ENCODE measurements at places on chromosomes 7 and 10. TPM values are rescaled to one million over a fixed set of nuclear protein-coding genes. Genes with fewer than 3 reads are reported as not detected.

Gene ZNF365
- total RNA-seq = 2.0 TPM

DNA sequence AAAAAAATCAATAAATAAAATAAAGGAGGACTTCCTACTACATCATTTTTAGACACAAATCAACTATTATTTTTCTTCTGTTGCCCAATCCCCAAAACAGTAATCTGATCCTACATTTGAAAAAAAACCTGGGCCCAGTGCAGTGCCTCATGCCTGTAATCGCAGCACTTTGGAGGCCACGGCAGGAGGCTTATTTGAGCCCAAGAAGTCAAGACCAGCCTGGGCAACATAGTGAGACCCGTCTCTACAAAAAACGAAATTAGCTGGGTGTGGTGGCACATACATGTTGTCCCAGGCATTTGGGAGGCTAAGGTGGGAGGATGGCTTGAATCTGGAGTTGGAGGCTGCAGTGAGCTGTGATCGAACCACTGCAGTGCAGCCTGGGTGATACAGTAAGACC lies 2.7 kb upstream of the GTF2I start:
- no peak for DNase-seq

GRCh38 chr10:85781404-85781803 lies 585.2 kb downstream of the GRID1 start:
- DNase-seq = no peak

GRCh38 chr10:99375426-99375825 lies 46.3 kb downstream of the CNNM1 start:
- no peak for DNase-seq

- no peak for DNase-seq
These were observed 230.9 kb downstream of the ZMYND11 start for GRCh38 chr10:366186-366585.

- peak; percentile 35 for DNase-seq
These were observed 41.9 kb upstream of the PSMG3 start for GRCh38 chr7:1611708-1612241.

Gene PI4K2A
- total RNA-seq = 28.6 TPM

- DNase-seq = no peak
These were observed 150.4 kb upstream of the LANCL2 start for GRCh38 chr7:55214707-55215106.

Gene PBLD
- 1.3 TPM for total RNA-seq

GRCh38 chr10:48678041-48678440 lies 6.6 kb upstream of the WDFY4 start:
- DNase-seq = no peak

Gene MACC1
- total RNA-seq = 33.2 TPM

Gene FBXO24
- 1.0 TPM for total RNA-seq

DNA sequence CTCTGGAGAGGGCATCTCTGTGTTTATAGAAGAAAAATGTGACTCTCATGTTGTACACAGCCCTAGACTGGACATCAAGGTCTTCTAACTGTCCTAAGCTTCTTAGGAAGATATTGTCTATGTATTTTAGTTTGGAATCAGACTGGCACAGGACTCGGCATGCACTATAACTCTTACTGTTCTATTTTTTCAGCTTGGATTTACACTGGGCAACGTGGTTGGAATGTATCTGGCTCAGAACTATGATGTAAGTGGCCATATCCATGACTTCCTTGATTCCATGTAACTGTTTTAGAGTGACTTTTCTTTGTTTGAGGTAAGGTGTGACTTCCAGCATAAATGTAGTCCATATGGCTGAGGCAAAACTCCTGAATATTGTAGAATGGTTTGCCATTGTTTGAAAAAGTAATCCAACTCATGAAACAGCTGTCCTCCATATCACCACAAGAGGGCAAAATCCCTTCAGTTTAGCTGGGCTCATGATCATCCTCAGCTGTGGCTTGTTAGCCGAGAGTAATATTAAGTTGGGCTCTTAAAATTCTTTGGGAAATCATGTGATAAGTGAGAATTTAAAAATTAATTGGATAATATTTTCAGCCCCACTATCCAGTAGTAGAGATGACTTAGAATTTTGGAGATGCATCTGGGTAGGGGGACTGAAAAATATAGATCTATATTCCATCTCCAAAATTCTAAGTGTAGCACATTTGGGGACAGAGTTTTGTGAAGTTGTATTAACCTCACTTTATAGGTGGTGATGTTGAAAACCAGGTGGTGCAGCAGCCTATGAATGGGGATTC lies 10.4 kb downstream of the STMP1 start:
- no peak for DNase-seq

DNA sequence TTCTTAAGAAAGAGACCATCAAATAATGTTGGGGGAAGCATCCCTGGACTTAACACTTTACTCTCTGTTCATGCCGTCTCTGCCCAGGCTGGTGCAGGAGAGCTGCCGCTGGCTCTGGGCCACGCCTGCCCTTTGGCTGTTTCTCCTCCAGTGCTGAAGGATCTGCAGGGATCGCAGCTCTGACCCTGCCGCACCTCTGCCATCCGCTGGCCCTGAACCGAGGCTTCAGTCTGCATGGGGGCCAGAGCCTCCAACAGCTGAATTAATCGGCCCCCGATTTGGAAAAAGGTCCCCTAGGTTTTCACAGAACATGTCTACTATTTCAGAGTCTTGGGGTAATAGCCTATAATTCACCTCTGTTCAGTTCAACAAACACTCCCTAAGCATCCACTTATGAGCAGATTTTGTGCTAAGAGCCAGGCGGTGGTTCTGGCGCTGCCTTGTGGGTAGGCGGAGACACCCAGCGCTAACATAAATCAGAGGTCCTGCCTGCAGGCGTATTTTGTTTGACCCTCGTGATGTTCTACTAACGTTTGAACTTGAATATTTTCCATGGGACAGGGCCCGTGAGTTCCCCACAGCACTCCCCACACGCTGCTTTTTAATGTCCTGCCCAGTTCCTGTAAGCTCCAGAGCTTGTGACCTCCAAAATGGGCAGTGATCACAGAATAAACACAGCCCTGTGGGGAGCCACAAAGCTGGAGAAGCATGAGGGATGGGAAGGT lies 99.0 kb downstream of the DYNC2I1 start:
- no peak for DNase-seq

Gene NPTX2
- 0.07 TPM for total RNA-seq

Gene SDK1
- 2.6 TPM for total RNA-seq

DNA sequence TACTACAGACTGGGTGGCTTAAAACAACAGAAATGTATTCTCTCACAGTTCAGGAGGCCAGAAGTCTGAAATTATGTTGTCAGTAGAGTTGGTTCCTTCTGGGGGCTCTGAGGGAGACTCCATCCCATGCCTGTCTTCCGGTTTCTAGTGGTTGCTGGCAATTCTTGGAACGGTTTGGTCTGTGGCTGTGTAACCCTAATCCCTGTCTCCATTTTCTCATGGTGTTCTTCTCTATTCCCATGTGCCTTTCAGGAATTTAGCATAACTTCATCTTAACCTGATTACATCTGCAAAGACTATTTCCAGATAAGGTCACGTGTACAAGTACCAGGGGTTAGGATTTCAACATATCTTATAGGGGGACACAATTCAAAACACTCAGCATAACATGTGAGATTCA lies 73.2 kb downstream of the FAM241B start:
- no peak for DNase-seq

DNA sequence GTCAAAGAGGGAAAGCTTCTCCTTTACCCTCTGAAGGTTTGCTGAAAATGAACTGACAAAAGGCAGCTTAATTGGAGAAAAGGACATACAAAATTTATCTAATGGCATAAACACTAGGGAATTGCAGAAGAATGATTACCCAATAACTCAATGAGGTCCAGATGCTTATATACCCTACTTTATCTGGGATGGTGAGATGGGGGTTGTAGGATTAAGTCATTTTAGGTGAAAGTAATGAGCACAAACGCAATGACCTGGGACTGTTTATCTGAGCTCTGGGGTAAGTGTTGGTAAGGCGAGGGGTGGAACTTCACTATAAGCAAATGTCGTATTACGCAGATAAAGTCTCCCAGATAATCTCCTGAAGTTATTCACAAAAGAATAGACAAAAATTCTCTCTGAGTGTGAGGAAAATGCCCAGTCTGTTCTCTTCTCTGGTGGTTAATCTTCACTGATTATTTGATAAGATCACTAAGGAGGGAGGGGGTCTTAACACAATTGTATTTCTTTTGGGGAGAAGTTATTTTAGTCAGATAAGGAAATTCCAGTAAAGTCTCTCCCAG lies 1067.8 kb downstream of the DNAJB9 start:
- DNase-seq = no peak

Gene TMEM196
- not detected for total RNA-seq

DNA sequence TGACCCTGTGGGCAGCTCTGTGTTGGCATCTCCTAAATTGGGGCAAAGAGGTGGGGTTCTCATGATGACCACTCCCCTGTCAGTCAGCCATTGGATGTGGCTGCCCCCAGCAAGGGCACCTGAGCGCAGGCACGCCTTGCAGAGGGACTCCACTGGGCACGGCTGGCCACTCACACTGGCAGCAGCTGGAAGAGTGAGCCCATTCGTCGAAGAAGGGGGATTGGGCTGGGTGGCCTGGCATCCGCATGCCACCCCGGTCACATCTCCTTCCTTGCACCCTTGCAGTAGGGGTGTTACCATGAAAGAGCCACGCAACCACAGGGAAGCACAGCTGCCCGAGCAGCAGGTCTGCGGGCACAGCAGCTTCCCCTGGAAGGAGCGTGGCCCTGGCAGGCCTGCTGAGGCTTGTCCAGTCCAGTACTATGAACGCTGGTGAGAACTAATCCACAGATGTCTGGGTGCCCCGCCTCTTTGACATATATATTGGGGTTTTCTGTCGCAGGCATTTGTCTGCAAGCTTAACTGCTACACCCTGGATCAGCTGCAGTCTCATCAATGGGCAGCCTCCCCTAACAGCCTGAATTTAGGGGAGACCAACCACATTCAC lies 25.7 kb upstream of the GRB10 start:
- no peak for DNase-seq

DNA sequence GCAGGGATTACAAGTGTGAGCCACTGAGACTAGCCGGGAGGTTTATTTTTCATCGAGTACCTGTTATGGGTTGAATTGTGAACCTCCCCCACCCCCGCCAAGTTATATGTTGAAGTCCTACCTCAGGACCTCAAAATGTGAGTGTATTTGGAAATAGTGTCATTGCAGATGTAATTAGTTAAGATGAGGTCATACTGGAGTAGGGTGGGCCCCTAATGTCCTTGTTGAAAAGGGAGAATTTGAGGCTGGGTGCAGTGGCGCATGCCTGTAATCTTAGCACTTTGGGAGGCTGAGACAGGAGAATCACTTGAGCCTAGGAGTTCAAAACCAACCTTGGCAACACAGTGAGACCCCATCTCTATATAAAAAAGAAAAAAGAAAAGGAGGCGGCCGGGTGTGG lies 10.8 kb upstream of the BAG3 start:
- DNase-seq = no peak

GRCh38 chr7:111730476-111731300 lies 168.4 kb upstream of the IMMP2L start:
- no peak for DNase-seq

Gene TUBAL3
- total RNA-seq = not detected

Gene INHBA
- 8.9 TPM for total RNA-seq

GRCh38 chr10:132712743-132713142 lies 73.2 kb downstream of the NKX6-2 start:
- DNase-seq = no peak

- no peak for DNase-seq
These were observed 133.4 kb downstream of the MAD1L1 start for GRCh38 chr7:2099048-2099957.

GRCh38 chr10:4131407-4132215 lies 346.6 kb upstream of the KLF6 start:
- no peak for DNase-seq

Gene ANKRD7
- 1.5 TPM for total RNA-seq

- DNase-seq = peak; percentile 30
These were observed 196.2 kb downstream of the PLXNA4 start for GRCh38 chr7:132380059-132380458.

- DNase-seq = no peak
These were observed 109.4 kb downstream of the MAD1L1 start for GRCh38 chr7:2123360-2123759.

Gene C10orf62
- total RNA-seq = not detected

DNA sequence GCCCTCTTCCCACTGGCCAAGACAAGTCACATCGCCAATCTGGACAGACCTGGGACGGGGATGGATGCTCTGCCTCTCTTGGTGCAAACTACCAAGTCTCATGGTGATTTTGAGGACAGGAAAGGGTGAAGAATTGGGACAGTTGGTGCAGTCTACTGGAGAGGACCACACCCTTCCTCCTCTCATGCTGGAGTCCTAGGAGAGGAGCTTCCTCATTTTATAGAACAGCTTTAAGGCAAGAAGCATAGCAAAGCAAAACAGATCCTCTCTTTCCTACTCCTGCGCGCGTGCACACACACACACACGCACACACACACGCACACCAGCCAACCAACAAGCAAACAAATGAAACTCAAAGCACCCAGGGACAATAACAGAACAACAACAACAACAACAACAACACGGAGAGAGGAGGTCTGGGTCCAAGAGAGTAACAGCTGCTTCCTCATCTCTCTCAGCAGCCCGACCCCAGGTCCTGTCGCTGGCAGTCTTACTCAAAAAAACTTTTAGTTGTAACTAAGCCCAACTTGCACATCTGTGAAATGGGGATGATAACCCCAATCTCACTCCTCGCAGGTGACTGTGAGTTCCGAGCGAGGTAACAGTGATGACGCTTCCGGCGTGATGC lies 83.4 kb downstream of the TMEM178B start:
- no peak for DNase-seq

GRCh38 chr10:110817614-110818013 lies 54.1 kb upstream of the PDCD4 start:
- no peak for DNase-seq

Gene CALML3
- not detected for total RNA-seq

Gene MMD2
- not detected for total RNA-seq

- no peak for DNase-seq
These were observed 350.1 kb downstream of the KIF20B start for GRCh38 chr10:90051474-90051873.

DNA sequence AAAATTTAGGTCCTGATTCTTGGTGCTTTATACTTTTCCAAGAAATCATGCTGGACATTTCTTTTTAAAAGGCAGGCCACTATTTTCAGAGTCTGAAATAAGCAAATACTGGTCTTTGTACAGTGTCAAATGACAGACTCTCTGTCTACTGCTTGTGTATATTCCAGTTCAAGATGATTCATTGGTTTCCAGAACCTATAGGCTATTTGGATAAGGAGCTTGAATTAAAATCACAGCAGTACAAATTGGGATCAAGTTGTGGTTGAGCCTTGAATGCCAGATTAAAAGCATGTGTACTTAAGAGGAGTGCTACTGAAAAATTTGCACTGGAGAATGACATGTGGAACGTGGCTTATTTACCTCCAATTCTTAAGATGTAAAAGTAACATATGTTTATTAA lies 10.7 kb downstream of the KMT2E start:
- DNase-seq = no peak

DNA sequence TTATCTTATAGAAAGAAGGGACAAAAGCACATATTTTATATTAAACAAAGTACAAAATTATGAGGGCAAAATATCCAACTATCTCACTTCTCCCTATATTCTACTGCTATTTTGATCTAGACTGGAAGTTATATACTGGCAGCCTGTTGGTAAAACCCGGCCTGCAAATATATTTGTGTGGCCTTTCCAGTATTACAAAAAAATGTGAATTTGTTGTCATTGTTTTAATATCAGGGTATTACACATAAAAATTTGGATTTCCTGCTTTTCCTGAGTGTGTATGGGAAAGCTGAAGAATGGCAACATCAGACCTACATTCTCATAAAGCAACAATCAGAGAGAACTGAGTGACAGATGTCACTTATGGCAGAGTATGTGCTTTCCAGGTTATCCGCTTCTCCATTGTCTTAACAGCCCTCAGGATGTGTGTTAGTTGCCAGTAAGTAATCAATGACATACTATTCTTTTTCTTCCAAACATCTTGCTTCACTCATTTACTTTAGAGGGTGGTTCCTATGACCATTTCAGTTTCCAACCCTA lies 7.3 kb downstream of the SYPL1 start:
- DNase-seq = no peak

- DNase-seq = no peak
These were observed 430.2 kb downstream of the INHBA start for GRCh38 chr7:41272664-41273063.
